Bronchial smooth muscle cell (primary cell): ENCODE measurements at places on chromosomes 16 and 17. TPM values are rescaled to one million over a fixed set of nuclear protein-coding genes. Genes with fewer than 3 reads are reported as not detected.

The METTL26 gene
- total RNA-seq = 66.9 and 80.2 TPM in 2 replicates

The KRTAP2-3 gene
- not detected in 2 replicates for total RNA-seq

The GAS2L2 gene
- total RNA-seq = not detected in 2 replicates

The RAPGEFL1 gene
- total RNA-seq = 0.52 and 1.6 TPM in 2 replicates

The SMIM22 gene
- total RNA-seq = not detected in 2 replicates

The TBX6 gene
- 0.16 and 0.26 TPM in 2 replicates for total RNA-seq

The NPIPA5 gene
- 0.79 and 2.3 TPM in 2 replicates for total RNA-seq

The ENPP7 gene
- total RNA-seq = not detected in 2 replicates

The NACA2 gene
- not detected in 2 replicates for total RNA-seq

The CDK3 gene
- total RNA-seq = 1.4 and 3.0 TPM in 2 replicates

The TP53TG3 gene
- 0.52 TPM in 1 of 2 replicates, not detected in the other for total RNA-seq
